HFFc6 (cell line): ENCODE measurements at places on chromosomes 16 and 17.

- H3K36me3 ChIP-seq = no peaks in the 10 kb centered on the region
- DNase-seq = no peak
- H3K27ac ChIP-seq = no peak overlapping the region
- H3K27me3 ChIP-seq = peaks cover 34% of the 10 kb centered on the region
Observed at GRCh38 chr17:36657763-36658490, 56.5 kb downstream of the MRM1 start.

DNA sequence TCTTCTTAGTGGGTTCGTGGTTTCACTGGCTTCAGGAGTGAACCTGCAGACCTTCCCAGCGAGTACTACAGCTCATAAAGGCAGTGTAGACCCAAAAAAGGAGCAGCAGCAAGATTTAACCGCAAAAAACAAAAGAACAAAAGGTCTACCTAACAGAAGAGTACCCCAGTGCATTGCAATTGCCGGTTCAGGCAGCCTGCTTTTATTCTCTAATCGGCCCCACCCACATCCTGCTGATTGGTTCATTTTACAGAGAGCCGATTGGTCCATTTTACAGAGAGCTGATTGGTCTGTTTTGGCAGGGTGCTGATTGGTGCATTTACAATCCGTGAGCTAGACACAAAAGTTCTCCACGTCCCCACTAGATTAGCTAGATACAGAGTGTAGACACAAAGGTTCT is 2.0 kb upstream of the ARRB2 start:
- peaks cover 28% of the 10 kb centered on the region for H3K4me1 ChIP-seq
- no peaks in the 10 kb centered on the region for H3K36me3 ChIP-seq
- DNase-seq = no peak
- 0 out of 2 replicates have a peak overlapping the region, but pooled peaks have one; percentile 18 for H3K27ac ChIP-seq
- H3K27me3 ChIP-seq = peaks cover 2% of the 10 kb centered on the region; the same call in 1 of the 2 replicates

DNA sequence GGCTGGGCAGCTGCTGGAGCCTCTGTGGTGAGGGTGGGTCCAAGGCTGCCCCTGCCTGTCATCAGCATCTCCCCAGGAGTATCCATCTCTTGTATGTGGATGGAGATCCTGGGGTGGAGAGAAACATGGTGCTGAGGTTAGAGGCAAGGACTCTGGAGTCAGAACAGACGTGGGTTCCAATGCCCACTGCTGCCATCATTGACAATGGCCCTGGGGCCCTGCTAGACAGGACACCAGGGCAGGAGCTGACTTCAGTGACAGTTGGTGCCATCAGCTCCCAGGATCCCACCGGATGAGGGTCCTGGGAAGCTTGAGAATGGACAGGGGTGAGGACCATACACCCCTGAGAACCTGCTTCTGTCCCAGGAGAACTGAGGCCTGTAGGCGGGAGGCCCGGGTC is 15.6 kb downstream of the MYLK3 start:
- no peak for DNase-seq
- no peaks in the 10 kb centered on the region; the same call in 1 of the 2 replicates for H3K4me1 ChIP-seq
- no peak overlapping the region for H3K4me3 ChIP-seq
- peaks cover 21% of the 10 kb centered on the region for H3K27me3 ChIP-seq
- H3K27ac ChIP-seq = no peak overlapping the region

DNA sequence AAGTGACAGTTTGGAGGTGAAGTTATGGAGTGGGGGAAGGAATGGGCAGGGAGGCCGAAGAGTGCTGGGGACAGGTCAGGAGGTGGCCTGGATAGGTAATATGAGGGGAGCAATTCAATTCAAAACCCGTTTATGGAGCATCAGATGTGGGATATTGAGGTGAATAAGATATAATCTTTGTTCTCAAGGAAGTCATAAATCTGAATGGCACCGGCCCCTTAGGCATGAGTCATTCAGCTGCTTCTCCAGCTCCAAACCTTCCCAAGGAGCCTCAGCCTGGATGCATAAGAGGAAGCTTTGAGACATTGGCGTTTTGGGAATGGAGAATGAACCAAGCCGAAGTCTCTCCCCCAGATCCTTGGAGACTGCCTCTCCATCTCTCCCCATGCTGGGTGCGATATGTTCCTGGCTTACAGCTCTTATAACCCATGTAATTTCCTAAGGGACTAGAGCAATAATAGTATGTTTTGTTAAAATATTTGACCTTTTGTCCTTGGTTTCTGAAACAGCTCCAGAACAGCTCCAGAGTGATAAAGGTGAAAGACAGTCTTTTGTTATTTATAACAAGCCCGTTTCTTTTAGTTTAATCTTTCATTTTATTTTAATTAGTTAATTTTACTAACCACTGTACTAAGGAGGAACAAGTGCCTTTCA is 1.7 kb downstream of the TUBG2 start:
- peaks cover 10% of the 10 kb centered on the region for H3K36me3 ChIP-seq
- peak; percentile 74 for DNase-seq
- H3K27me3 ChIP-seq = no peaks in the 10 kb centered on the region
- H3K4me1 ChIP-seq = peaks cover 46% of the 10 kb centered on the region
- H3K4me3 ChIP-seq = peak overlapping the region; percentile 25

DNA sequence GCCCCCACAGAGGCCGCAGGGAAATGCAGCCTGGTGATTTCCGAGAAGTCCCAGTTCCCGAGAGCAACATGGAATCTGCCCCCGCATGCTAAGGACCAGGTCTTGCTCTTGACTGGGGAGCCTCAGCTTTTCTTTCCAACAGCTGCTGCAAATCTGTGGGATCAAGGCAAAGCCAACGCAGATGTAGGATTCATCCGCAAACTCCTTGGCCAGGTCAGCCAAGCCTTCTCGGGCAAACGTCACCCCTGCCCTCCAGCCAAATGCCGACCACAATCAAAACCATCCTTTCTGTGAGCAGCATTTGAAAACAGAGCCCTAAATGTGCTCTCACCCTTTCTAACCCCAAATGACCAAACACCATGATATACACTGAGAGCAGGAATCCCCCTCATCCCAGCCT is 54.0 kb downstream of the MRM3 start:
- DNase-seq = peak; percentile 72
- peaks cover 22% of the 10 kb centered on the region for H3K4me1 ChIP-seq
- peaks cover 10% of the 10 kb centered on the region for H3K36me3 ChIP-seq
- H3K27ac ChIP-seq = peak overlapping the region; percentile 87

- no peak overlapping the region for H3K27ac ChIP-seq
- H3K4me3 ChIP-seq = no peak overlapping the region
- no peak for DNase-seq
- no peaks in the 10 kb centered on the region for H3K27me3 ChIP-seq
Observed at GRCh38 chr16:80731915-80732314, 72.5 kb downstream of the CDYL2 start.
